ENCODE measurements at places on chromosomes 16 and 17.

DNA sequence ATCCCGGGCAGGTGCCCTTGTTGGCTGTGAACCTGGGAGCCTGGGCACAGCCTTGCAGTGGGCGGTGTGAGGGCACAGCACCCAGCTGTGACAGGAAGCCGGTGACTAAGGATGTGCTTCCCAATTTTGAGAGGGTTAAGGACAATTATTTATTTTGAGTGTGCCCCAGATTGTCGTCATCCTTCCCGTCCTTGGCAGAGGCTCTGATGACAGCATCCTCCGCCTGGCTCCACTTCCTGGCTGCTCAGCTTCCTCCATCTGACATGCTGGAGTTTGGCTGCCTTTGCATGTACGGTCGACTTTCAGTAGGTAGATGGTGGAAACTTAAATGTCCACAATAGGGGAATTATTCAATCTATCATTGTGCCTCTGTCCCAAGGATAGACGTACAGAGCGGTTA lies 282.4 kb upstream of the EEF2KMT start:
- no peak for DNase-seq

DNA sequence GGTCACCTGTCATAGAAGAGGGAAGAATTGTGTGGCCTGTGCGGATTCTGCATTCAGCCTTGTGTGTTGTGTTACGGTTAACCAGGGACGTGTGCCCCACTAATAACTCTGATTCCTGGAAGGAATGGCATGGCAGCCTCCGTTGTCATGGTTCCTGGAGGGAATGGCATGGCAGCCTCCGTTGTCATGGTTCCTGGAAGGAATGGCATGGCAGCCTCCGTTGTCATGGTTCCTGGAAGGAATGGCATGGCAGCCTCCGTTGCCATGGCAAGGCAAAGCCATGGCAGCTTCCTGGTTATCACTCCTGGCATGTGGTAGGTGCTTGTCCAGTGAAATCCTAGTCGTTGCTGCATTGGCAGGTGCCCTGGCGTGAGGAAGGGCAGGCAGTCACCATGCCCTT lies 8.9 kb downstream of the SPG7 start:
- no peak for DNase-seq

DNA sequence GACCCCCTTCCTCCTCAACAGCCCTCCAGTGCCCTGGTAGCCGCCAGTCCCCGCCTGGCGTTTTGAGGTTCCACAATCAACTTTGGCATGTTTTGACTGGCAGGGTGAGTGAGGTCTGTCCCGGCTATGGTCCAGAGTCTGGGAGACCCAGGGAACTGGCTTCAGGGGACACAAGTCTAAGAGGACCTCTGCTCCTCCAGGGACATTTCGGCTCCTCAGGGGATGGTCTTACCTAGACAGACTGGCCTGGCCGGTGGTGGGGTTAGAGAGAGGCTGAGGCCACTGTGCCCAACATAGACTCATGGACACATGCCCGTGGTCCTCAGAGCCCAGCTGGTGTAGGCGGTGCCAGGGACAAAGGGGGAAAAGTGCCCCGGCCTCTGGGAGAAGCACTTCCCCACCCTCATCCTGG lies 2.2 kb downstream of the TMC8 start:
- no peak for DNase-seq

DNA sequence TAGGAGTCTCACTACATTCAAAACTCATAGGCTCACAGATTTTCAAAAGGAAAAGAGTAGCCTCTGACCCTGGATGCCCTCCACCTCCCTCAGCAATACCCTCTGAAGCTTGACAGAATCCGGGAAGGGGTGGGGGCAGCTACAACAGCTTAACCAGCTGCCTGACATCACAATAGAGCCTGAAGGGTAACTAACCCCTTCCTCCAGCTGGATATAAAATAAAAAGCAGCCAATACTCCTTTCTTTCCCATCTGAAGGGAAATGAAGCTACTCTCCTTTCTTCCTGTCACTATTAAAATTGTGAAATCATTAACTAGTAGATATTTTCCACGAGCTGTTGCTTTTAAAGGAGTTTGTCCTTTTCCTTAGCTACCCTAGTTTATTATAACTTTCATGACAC lies 24.0 kb downstream of the USP31 start:
- no peak for DNase-seq

DNA sequence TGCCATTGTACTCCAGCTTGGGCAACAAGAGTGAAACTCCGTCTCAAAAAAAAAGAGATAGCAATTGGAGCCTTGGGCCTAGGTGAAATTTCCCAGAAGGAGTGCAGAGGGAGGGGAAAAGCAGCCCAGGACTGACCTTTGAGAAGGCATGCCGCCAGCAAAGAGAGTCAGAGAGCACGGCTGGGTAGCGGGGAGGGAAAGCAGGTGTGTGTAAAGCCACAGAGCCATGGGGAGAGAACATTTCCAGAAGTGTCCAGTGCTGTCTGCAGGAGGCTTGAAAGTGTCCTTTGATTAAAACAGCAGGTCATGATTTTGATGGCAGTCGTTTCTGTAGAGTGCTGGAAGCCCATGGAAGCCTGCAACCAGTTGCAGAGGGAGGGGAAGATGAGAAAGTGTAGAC lies 8.1 kb downstream of the C16orf54 start:
- DNase-seq, result no peak

DNA sequence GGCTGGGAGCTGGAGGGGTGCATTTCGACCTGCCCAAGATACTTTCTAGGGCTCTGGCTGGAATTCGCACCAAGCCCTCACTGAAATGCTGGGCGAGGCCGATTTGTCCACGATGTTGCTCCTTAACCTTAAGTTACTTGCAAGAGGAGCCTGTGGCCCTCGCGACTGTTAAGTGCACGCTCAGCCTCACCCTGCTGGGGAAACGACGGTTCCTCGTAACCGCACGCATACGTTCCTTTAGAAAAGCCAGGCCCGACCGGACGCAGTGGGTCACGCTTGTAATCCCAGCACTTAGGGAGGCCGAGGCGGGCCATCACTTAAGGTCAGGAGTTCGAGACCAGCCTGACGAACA lies 607 bp upstream of the NCOR1 start:
- DNase-seq, result no peak

- DNase-seq, result no peak
Measured at GRCh38 chr16:81511371-81511770, 66.8 kb downstream of the CMIP start.

DNA sequence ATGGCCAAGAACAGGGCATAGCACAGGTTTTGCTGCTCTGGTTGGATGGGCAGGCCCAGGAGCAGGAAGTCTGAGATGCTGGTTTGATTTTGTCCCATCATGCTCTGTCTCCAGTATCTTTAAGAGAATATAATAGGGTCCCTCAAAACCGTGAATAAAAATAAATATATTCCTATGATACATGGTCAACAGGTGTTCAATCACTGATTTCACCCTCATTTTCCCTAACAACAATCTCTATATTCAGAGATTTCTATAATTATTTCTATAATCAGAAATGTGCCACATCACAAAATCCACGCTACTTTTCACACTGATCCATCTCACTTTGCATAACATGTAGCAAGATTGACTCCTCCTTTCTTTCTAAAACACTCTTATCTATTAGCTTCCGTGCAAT lies at the start of gene OR1E2:
Gene OR1E2 (minus strand): TSS at position 101 of the 400 bp plus-strand sequence. CDS start 0 bp downstream, at position 101.
- no peak for DNase-seq

DNA sequence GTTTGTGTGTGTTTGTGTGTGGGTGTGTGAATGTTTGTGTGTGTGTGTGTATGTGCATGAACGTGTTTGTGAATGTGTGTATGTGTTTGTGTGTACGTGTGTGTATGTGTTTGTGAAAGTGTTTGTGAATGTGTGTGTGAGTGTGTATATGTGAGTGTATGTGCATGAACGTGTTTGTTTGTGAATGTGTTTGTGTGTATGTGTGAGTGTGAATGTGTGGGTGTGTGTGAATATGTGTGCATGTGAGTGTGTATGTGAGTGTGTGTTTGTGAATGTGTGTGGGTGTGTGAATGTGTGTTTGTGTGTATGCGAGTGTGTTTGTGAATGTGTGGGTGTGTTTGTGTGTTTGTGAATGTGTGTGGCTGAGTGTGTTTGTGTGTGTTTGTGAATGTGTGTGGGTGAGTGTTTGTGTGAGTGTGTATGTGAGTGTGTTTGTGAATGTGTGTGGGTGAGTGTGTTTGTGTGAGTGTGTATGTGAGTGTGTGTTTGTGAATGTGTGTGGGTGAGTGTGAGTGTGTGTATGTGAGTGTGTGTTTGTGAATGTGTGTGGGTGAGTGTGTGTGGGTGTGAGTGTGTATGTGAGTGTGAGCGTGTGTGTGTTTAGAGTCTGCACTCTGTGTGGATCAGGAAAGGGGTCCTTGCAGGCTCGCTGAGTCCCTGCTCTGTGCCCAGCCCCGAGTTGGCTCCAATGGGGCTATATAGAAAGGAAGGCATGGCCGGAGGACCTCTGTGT lies 890 bp upstream of the CD300A start:
- DNase-seq, result no peak

- no peak for DNase-seq
Measured at GRCh38 chr16:54236773-54237172, 49.8 kb downstream of the IRX3 start.

- no peak for DNase-seq
Measured at GRCh38 chr17:7367083-7367482, 12.1 kb downstream of the TMEM95 start.

- peak; percentile 86 for DNase-seq
Measured at GRCh38 chr17:50559674-50560184, 786 bp upstream of the CACNA1G start.

- DNase-seq, result no peak
Measured at GRCh38 chr17:63023049-63023448, 57.0 kb downstream of the TANC2 start.

DNA sequence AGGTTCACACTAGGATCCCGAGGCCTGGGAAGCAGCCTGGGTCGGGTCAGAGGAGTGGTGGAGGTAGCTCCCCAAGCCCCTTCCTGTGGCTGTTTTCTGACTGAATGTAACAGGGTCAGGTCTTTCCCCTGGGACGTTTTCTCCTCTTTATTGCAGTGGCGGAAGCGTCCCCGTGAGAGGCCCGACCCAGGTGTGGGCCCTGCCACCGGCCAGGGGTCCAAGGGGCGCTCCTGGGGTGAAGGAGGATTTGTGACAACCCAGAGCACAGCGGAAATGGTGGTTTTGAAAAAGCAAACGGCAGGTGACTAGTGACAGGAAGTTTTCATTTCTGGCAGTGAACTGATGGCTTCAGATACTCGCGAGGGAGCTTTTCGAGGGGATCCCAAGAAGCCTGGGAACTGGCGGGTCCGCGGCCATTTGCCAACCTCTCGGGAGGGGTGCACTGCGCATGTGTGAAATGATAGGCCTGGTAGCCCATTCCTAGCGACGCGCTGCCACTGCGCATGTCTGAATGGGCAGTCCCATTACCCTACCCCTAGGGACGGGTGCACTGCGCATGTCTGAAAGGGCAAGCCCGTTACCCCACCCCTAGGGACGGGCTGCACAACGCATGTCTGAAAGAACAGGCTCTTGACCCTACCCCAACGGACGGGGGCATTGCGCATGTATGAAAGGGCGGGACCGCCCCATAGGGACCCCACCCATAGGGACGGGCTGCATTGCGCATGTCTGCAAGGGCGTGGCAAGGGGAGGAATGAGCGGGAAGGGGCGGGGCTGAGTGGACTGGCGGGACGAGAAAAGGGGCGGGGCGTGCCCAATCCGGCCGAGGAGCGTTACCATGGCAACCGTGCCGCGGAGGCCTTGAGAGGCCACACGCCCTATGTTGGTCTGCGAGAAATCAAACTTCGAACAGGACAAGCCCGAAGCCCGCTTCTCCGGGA lies 1747.9 kb downstream of the TP53TG3F start:
- peak; percentile 52 for DNase-seq

DNA sequence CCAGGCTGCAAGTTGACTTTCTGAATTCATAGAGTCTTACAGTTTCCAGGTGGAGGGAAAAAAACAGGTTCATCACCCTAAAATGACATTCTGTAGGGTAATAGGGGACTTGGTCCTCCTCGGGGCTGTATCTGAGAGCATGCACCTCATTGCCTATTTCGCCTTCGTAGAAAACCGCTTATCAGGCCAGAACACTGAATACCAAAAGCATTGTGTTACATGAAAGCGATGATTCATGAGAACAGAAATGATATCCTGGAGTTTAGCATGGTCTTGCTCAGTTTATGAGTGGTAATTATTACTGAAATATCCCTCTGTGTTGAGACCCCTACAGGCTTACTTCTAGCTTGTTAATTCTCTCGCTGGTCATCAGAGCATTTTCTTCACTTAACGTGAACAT lies 61.4 kb upstream of the ARHGAP44 start:
- DNase-seq, result no peak

- peak; percentile 60 for DNase-seq
Measured at GRCh38 chr17:63918305-63918704, 334 bp downstream of the GH1 start.

GRCh38 chr17:30274887-30275286 lies 16.9 kb downstream of the BLMH start:
- DNase-seq, result no peak

DNA sequence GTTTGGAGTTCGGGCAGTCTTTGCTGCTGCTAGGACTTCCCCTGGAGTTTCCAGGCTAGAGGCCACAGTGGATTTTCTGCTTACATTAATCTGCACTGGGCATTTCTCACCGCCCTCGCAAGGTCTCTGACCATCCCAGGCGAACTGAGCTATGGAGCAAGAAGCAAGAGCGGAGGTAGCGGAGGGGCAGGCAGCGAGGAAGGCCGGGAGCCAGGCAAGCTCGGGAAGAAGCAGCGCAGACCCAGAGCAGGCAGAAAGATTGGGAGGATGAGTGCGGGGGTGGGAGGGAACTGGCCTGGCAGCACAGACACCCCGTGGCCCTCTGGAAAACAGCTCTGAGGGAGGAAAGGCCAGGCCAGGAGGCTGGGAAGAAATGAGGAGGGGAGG lies 3.8 kb downstream of the COTL1 start:
- DNase-seq, result no peak

DNA sequence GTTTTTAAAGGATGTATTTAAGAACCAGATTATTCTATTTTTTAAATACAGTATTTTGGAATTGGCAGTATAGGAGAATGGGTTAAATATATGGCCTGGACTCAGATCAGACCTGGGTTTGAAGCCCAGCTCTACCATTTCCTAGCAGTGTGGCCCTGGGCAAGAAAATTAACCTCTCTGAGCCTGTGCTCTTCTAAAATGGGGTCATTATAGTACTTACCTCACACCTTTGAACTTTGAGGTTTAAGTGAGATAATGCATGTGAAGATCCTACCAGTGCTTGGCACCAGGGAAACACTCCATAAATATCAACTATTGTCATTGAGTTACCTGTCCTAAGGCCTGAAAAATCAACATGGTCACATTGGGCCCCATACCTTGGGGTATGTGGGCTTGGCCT lies 93.4 kb upstream of the WSB1 start:
- DNase-seq, result no peak

DNA sequence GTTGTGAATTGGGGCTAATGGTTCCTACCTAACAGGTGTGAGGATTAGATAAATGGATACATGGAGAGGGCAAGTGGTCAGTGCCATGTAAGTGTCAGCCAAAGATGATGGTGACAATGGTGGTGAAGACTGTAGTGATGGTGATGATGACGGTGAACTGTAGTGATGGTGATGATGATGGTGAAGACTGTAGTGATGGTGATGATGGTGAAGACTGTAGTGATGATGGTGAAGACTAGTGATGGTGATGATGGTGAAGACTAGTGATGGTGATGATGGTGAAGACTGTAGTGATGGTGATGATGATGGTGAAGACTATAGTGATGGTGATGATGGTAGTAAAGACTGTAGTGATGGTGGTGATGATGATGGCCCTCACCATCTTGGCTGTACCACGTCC lies 18.1 kb upstream of the GNG13 start:
- DNase-seq, result no peak

All from iPS-NIHi11 (cell line).